ENCODE measurements at places on chromosomes 3 and 15.

GRCh38 chr3:98563661-98564281 lies 29.6 kb downstream of the CPOX start:
- DNase-seq = peak; percentile 40

- DNase-seq = no peak
Observed at GRCh38 chr3:157204431-157204830, 44.5 kb upstream of the CCNL1 start.

- DNase-seq = no peak
Observed at GRCh38 chr3:153257673-153258351, 95.8 kb downstream of the RAP2B start.

DNA sequence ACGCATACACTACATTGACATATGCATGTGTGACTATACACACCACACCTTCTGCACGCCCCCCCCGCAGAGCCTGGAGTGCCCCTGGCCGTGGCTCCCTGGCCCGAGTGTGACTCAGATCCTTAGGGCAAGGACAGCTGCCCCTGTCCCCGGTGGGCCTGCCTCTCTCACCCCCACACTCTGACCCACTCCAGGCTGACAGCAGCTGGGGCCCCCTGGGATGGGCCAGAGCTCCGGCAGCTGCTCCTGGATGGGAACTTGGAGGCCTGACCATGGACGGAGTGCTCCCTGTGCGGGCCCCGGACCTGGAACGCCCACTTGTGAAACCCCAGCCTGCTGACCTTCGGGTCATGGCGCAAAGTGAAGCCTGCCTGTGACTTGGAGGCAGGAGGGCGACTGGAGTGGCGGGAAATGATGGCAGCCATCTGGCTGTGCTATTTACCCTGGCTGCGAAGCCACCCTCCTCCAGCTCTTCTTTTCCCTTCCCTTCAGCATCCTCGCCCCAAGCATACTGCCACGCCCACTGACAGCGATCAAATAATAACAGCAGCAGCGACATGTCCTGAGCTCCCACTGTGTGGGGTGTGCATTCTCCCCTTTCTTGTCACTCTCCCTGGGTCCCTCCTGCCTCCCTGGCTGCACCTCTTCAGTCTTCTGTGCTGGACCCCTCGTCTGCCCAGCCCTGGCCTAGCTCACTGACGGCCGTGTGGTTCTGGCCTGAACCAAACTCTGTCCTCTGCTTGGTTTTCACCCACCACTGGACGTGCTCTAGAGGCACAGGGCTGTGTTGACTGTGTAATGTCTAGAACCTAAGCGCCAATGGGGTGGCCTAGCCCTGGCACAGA lies 90.7 kb upstream of the MEF2A start:
- DNase-seq = no peak

DNA sequence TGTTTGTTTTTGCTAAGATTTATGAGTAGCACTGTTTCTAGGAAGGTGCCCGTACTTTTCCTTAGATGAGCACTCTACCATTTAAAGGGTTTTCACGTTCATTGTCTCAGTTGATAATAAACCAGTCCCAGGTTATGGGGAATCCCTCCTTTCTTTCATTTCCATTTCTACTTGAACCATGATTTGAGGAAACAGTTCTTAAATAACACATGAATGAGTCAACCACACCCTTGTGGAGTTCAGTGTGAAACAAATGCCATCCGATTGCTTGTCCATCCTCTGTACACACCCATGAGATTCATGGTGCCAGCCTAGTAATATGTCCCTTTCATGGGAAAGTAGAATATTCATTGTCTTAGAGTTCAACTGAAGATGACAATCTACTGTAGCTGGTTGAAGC lies 23.1 kb downstream of the CMTM8 start:
- DNase-seq = no peak

DNA sequence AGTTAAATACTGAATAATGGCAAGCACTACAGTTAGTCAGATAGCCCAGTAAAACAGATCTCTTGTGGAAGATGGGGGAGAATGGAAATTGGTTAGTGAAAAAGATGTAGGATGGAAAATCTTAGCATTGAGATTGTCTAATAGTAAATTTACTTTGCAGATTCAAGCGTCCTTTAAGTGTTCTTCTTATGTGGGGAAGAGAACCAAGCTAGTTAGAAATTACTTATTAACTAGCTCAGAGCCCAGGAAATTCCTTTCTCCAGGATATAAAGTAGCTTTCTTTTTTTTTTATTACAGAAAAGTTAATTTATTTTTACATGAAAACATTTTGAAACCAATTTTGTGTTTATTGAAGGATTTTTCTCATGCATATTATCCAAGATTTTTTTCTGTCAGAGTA lies 36.7 kb downstream of the TIPARP start:
- no peak for DNase-seq

GRCh38 chr15:100847194-100847593 lies 32.4 kb upstream of the ALDH1A3 start:
- DNase-seq = no peak

DNA sequence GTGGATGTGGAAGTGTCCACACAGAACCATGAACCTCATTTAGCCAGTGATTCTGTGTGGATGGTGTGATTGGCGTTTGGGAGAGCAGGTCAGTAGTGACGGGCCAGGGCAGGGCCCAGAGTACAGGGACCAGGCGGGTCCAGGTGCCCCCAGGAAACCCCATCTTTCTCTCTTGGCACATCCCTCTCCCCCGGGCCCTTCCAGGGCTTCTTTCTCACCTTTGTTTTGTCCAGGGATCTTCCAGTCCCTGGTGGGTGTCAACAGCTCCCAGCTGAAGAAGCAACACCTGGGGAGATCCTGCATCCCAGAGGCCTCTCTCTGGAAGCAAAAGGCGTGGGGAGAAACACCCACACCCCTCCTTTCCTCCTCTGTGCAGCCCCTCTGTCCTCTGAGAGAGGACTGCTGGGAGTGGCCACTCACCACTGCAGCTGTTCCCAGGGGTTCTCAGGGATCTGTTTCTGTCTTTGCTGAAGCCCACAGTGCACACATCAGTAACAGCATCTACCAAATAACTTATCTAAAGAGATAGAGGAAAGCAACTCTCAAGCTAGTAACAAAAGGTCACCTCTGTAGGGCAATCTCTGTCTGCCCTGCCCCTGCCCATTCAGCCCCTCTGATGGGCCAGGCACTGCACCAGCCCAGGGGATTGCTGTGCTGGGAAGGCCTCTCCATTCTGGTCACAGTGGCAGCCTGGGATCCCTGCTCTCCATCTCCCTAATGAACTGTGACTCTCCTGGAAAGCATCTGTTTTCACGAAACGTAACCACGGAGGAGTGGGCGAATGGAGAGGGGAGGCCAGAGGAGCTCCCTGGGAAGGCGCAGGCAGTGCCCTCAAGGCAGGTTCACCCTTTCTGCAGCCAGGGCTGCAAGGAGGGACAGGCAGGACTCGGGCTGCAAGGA lies 98.3 kb upstream of the ALDH1A3 start:
- no peak for DNase-seq

DNA sequence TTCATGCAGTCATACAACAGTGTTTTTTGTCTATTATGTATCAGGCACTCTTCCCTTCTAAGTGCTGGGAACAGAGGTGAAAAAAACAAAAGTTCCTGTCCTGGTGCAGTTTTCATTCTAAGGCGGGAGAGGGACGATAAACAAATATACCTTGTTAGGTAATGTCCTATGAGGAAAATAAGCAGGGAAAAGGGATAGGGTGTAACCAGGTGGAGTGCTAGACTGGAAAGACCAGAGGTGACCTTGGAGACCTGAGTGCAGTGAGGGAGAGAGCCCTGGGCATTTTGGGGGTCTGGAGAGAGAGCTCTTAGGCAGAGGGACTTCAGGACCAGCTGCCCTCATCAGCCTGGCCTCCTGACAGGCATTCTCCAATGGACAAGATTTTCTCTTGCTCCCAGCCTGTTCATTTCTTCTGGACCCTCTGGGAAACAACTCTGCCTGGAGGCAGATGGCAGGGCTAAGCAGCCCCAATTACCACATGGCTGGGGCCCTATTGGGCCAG lies 97.2 kb upstream of the TJP1 start:
- DNase-seq = no peak

DNA sequence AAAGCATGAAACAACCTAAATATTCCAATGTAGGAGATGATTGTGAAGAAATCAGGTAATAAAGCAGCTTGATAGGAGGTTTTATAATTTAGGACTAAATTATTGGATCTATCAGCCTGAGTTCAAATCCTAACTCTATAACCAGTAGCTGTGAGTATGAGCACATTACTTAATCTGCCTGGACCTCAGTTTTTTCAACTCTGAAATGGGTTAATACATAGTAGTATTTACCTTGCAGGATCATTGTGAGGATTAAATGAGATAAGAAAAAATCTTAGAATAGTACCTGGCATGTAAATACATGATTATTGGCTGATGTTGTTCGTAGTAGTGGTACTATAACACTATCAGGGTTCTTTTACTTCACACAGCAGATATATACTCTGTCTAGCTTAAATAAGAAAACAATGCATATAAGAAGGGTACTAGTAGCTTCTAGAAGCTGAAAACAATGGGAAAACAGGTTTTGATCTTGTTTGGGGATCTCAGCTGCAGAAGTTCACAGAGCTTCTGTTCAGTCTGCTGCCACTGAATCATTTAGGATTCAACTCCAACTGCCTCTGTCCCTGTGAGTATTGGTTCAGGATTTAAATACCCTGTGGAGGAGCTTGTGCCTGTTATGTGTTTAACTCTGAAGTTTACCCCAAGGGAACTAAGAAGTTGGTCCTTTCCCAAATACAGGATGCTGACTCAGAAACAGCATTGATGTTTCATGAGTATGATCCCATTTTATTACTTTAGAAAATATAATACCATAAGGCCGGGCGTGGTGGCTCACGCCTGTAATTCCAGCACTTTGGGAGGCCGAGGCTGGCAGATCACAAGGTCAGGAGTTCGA lies 34.2 kb downstream of the KAT2B start:
- no peak for DNase-seq

DNA sequence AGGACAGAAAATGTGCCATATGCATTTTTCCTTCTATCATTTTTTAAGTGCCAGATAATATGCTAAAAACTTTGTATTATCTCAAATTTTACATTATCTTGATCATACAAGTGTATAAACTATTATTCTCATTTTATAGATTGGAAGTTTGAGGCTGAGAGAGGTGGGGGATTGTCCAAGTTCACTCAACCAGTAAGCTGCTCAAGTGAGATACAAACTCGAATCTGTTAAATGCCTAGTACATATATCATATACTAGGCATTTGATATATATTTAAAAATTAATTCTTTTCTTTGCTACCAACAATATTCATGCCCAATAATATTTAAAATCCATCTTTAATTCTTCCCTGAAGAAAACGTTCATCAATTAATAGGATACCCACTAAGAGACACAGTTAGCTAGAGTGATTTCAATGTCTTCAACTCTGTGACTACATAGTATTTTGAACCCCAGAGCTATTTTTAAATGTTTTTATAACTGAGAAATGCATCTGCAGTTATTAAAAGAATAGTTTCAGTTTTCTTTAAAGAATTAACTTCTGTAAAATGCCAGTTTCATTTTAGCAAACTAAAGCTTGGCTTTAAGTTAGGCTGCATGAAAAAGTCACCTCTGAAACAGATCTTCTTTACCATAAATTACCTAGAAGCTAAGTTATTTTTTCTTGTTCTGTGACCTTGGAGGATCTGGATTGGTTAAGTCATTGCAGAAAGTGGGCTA lies 40.4 kb downstream of the IQCB1 start:
- DNase-seq = no peak

- DNase-seq = no peak
Observed at GRCh38 chr3:144497452-144497851, 525.8 kb downstream of the DIPK2A start.

DNA sequence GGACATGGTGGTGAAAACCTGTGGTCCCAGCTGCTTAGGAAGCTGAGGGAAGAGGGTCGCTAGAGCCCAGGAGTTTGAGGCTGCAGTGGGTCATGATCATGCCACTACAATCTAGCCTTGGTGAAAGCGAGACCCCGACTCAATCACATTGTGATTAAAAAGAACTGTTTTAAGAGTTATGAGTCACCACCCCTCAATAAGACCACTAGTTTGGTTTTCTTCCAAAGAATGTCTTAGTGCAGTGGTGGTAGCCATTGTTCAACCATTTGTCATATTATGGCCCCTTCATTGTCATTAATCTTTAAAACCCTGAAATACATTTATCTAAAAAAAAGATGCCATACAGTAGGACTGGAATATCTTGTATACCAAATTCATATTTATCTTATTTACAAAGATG lies 48.8 kb downstream of the BLM start:
- no peak for DNase-seq

DNA sequence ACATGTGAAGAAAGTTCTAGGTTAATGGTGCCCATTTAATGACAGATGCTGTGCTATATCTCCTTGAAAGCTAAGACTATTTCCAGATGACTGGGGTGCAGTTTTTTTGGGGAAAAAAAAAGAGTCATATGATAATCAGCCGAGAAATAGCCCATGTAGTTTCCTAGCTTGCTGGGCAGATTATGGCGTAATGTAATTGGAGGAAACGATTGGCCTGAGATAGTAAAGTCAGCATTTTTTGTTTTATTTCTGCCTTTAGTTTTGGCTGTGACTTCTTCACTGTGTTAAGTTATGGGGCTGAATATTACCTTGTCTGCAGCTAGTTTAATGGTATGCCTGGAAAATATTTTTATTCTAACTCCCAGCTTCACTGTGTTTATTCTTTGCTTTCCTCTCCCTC lies 24.0 kb downstream of the PDHB start:
- no peak for DNase-seq

DNA sequence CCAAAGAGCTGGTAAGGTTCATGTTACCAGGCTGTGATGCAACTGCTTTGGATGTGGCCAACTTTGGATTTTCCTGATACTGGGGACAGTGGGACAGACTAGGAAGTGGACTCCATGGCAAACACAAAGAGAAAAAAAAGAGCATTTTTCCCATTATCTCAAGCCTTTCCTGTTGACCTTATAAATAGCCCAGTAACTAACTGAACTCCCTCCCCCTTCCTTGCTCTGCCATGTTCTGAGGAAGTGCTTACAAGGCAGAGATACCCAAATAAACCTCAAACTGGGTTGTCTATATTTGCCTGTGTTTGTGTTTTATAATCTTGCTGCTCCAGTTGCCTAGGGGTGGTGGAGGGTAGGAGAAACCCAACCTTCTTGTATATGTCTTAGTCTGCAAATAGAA lies 27.3 kb upstream of the SLC9A9 start:
- DNase-seq = no peak

DNA sequence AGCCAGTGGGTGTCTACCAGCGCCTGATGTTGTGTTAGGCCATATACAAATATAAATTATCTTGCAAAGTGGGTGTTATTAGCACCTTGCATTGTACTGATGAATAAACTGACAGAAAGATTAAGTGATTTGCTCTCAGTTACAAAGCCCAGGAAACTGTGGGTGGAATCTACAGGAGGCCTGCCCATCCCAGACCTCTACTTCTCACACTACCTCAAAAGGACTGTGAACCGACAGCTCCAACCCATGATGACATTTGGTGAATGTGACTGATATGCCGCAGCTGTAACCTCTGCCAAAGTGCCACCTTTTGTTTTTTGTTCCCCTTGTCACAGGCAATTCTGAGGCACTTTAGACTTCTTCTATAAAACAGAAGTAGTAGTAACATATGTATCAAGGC lies 43.7 kb upstream of the KCNMB2 start:
- DNase-seq = no peak

DNA sequence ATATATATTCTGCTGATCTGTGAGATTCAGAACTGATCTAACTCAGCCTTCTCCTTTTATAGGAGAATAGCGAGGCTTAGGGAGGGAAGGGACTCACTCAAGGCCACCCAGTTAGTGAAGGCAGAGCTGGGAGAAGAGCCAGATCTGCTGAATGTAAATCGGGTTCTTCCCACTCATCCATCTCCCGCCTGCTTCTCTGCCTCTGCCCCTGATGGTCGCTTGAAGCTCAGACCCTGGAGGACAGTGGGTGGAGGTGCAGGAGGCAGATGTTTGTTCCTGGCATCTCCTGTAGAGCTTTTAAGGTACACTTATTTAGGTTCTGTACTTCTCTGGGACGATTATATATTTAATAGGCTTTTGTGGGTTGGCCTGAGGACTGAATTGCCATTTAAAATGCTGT lies 4.3 kb downstream of the PDIA5 start:
- no peak for DNase-seq

All from HFF-Myc (cell line).